ENCODE measurements at places on chromosomes 5 and 9.

DNA sequence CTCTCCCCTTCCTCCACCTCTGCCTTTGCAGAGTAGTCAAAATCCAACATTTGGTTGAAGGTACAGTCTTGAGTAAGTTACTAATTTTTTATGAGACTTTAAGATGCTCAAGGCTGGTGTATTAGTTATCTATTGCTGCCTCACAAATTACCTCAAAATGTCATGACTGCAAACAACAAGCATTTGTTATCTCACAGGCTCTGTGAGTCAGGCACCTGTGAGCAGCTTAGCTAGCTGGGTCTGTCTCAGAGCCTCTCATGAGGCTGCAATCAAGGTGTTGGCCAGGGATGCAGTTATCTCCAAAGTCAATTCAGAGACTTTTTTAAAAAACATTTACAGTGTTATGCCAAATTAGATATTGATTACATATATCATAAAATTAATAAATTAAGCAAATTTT is 371.3 kb upstream of the RGMB start:
- DNase-seq, result no peak

- DNase-seq, result no peak
Observed at GRCh38 chr5:129077433-129078075, 17.0 kb upstream of the ISOC1 start.

- DNase-seq, result no peak
Observed at GRCh38 chr9:89359751-89360261, 41.5 kb downstream of the SECISBP2 start.

- peak; percentile 87 for DNase-seq
Observed at GRCh38 chr5:93580927-93581445, at the start of gene NR2F1-AS1. TSS of gene NR2F1-AS1 (minus strand) at chr5:93581219.

- no peak for DNase-seq
Observed at GRCh38 chr5:65796751-65797316, 74.8 kb downstream of the NLN start.

- DNase-seq, result no peak
Observed at GRCh38 chr5:178333821-178334481, 101.3 kb upstream of the PHYKPL start.

GRCh38 chr5:97011567-97011966 is 75.7 kb downstream of the LNPEP start:
- DNase-seq, result no peak

DNA sequence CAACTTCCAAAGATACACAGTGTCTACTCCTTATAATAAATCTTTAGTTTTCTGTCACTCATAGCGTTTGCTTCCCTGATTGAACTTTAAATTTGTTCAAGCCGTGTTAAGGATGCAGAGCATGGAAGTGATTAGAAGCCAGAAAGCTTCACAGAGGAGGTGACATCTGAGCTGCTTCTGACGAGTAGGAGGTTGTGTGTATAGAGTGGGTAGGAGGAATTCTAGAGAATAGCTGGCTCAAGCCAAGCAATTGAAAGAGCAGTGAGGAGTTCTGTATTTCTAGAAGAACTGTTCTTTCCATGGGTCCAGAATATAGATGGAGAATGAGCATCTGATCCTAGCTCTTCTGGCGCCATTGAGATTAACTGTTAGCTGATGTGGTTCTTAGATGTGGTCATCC is 6.0 kb downstream of the NUDT2 start:
- no peak for DNase-seq

- DNase-seq, result no peak
Observed at GRCh38 chr9:107127608-107128007, 155.5 kb upstream of the RAD23B start.

DNA sequence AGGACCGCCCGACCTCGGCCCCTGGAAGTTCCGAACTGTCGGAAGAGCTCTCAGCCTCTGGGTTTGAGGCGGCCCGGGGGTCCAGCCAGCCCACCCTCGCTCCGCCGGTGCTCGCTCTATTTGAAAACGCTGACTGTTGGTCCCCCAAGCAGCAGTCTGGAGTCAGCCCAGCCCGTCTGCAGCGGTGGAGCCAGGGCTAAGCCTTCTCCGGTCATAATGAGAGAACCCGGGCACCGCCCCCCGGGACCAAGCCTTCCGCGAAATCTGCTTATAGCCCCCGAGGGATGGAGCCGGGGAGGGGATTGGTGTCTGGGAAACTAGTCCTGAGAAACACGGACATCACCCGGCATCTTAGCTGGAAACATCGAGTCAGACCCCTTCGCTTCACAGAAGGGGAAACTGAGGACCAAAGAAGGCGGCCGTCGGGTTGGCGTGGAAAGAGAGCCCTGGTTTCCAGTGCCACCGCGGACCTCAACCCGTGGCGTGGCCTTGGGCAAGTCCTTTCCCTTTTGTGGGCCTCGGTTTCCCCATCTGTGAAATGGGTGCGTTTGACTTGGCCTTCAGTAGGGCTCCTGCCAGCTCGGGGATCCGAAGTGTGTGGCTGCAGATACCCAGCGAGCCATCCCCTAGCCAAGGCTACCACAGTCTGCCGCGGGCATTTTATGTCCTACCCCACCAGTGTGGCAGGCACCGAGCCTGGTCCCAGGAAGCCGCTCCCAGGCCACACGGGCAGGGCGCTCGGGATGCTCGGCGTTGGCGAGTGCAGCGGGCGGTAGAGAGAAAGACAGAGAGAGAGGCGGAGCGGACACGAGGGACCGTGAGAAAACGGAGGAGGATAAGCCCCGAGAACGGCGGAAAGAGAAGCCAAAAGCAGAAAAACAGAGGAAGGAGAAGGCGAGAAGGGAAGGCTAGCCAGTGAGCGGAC is 857 bp downstream of the ADAM19 start:
- DNase-seq, result no peak

Data from lower leg skin (tissue), 4 donors.